A549 treated with ZK216348 at 1 μM for 4 hours (cell line): ENCODE measurements at places on chromosomes 7 and 10. TPM values are rescaled to one million over a fixed set of nuclear protein-coding genes. Genes with fewer than 3 reads are reported as not detected.

SLC13A1 gene
- total RNA-seq: not detected in 5 replicates

LRRC4 gene
- total RNA-seq: not detected in 5 replicates

ADAM8 gene
- total RNA-seq: 1.0 to 4.5 TPM (median 3.3 TPM) in 5 replicates

EN2 gene
- 0.62 to 1.0 TPM (median 0.96 TPM) in 5 replicates for total RNA-seq

CALHM1 gene
- not detected in 5 replicates for total RNA-seq

HOXA10 gene
- total RNA-seq: 7.3 to 8.9 TPM (median 7.7 TPM) in 5 replicates

TFPI2 gene
- total RNA-seq: 200 to 249 TPM (median 224 TPM) in 5 replicates

IL2RA gene
- not detected in 5 replicates for total RNA-seq

THSD7A gene
- total RNA-seq: 1.6 to 3.3 TPM (median 3.1 TPM) in 5 replicates

CAV2 gene
- total RNA-seq: 152 to 218 TPM (median 182 TPM) in 5 replicates

APBB1IP gene
- 7.3 to 8.5 TPM (median 7.6 TPM) in 5 replicates for total RNA-seq

TCERG1L gene
- total RNA-seq: not detected in 5 replicates

CRPPA gene
- total RNA-seq: 0.25 to 0.98 TPM (median 0.62 TPM) in 5 replicates

CDC123 gene
- 124 to 175 TPM (median 129 TPM) in 5 replicates for total RNA-seq

ABCB4 gene
- total RNA-seq: not detected in 5 replicates

RBP3 gene
- total RNA-seq: not detected in 5 replicates

ATXN7L1 gene
- 5.1 to 7.2 TPM (median 6.6 TPM) in 5 replicates for total RNA-seq

AKAP9 gene
- total RNA-seq: 11.7 to 29.0 TPM (median 16.6 TPM) in 5 replicates

LIPN gene
- not detected in 5 replicates for total RNA-seq

HOXA7 gene
- 4.6 to 6.0 TPM (median 4.7 TPM) in 5 replicates for total RNA-seq

TBX20 gene
- total RNA-seq: 1.6 to 2.9 TPM (median 1.8 TPM) in 5 replicates

ANKRD61 gene
- total RNA-seq: 0.22 to 0.92 TPM (median 0.70 TPM) in 5 replicates

VAX1 gene
- 1.3 to 1.6 TPM (median 1.4 TPM) in 5 replicates for total RNA-seq

FFAR4 gene
- 0.12 to 0.33 TPM (median 0.22 TPM) in 5 replicates for total RNA-seq

SFRP4 gene
- total RNA-seq: 2.5 to 7.7 TPM (median 5.3 TPM) in 5 replicates

CYP51A1 gene
- 31.4 to 56.3 TPM (median 43.1 TPM) in 5 replicates for total RNA-seq

SPDYE16 gene
- total RNA-seq: not detected in 5 replicates

STX1A gene
- total RNA-seq: 67.2 to 92.1 TPM (median 81.8 TPM) in 5 replicates

TUBAL3 gene
- 0.22 to 0.45 TPM (median 0.33 TPM) in 5 replicates for total RNA-seq

METTL27 gene
- total RNA-seq: 4.8 to 10.2 TPM (median 8.1 TPM) in 5 replicates

CDK1 gene
- 55.6 to 101 TPM (median 90.3 TPM) in 5 replicates for total RNA-seq

RHBDD2 gene
- 62.5 to 93.2 TPM (median 90.3 TPM) in 5 replicates for total RNA-seq

SH2D4B gene
- total RNA-seq: 0.04 TPM in 1 of 5 replicates, not detected in the others

NAT16 gene
- 0.13 to 0.29 TPM (median 0.22 TPM) in 5 replicates for total RNA-seq

DHTKD1 gene
- total RNA-seq: 6.3 to 12.9 TPM (median 8.5 TPM) in 5 replicates

TMEM120A gene
- 34.8 to 47.6 TPM (median 44.6 TPM) in 5 replicates for total RNA-seq

KAZALD1 gene
- total RNA-seq: 2.3 to 3.9 TPM (median 3.6 TPM) in 5 replicates

TRIM73 gene
- total RNA-seq: 1.4 to 3.1 TPM (median 2.5 TPM) in 5 replicates

HACD1 gene
- 40.1 to 60.5 TPM (median 55.2 TPM) in 5 replicates for total RNA-seq
